ENCODE measurements at places on chromosomes 16 and 17.

GRCh38 chr17:77527836-77528505 is 387.2 kb downstream of the SEC14L1 start:
- no peak for DNase-seq
- H3K4me1 ChIP-seq: peaks cover 11% of the 10 kb centered on the region
- H3K27me3 ChIP-seq: peaks cover 42% of the 10 kb centered on the region
- no peak overlapping the region for H3K27ac ChIP-seq
- H3K36me3 ChIP-seq: no peaks in the 10 kb centered on the region

GRCh38 chr17:58086953-58087352 is 3.7 kb downstream of the DYNLL2 start:
- H3K4me3 ChIP-seq: no peak overlapping the region
- DNase-seq: peak; percentile 47
- no peaks in the 10 kb centered on the region for H3K27me3 ChIP-seq
- H3K36me3 ChIP-seq: peaks cover 53% of the 10 kb centered on the region
- no peak overlapping the region for H3K27ac ChIP-seq

DNA sequence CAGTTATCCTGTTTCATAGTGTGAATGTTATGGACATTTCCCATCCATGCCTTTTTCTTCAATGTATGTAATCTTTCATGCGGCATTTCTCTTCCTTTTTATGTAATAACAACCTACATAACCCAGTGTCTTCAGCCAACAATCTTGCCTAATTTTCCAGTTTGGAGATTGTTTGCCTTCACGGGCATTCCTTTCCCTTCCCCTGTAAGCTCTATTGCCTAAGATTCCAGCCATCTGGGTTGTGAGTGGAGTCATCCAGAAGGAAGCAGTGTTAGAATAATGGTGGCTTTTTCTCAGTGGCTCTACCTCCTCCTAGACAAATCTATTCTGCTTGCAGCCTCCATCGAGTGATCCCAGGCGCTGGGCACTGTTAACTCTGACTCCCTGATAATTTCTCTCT is 22.3 kb downstream of the SYCE1L start:
- H3K4me1 ChIP-seq: no peaks in the 10 kb centered on the region
- DNase-seq: no peak
- H3K36me3 ChIP-seq: no peaks in the 10 kb centered on the region
- H3K4me3 ChIP-seq: no peak overlapping the region
- peaks cover 5% of the 10 kb centered on the region for H3K27me3 ChIP-seq

- DNase-seq: no peak
- H3K36me3 ChIP-seq: peaks cover 13% of the 10 kb centered on the region
These were observed 33.5 kb downstream of the TMEM186 start for GRCh38 chr16:8763899-8764298.

DNA sequence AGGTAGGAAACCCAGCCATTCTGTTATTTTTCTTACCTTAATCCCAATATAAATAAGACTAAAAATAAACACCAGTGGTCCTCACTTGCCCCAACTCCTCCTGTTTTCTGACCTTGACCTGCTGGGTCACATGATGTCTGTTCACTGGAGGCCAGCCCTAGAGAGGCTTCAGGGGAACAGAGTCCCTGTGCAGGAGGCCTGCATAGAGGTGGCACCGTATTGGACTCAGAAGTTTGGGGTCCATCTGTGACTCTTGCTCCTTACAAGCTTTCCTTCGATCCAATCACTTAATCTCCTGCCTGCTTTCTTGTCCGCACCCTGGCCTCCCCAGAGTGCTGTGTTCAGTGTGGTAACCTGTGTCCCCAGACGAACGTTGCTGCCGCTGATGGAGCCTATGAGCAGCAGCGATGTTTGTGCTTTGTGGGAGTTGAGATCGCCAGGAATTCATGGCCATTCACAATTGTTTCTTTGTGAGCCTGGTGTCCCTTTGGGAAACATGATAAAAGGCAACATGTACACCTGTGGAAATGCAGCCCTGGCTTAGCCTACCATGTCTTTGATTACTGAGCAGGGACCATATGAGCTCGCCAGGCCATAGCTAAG is 4.7 kb downstream of the IGSF6 start:
- H3K4me3 ChIP-seq: no peak overlapping the region
- no peaks in the 10 kb centered on the region for H3K27me3 ChIP-seq
- peaks cover 38% of the 10 kb centered on the region for H3K4me1 ChIP-seq
- DNase-seq: no peak

GRCh38 chr17:2462481-2462880 is 49.2 kb downstream of the METTL16 start:
- H3K4me1 ChIP-seq: peaks cover 14% of the 10 kb centered on the region
- H3K27me3 ChIP-seq: no peaks in the 10 kb centered on the region
- no peak overlapping the region for H3K4me3 ChIP-seq
- peaks cover 19% of the 10 kb centered on the region for H3K36me3 ChIP-seq
- DNase-seq: peak; percentile 37
- H3K27ac ChIP-seq: no peak overlapping the region

DNA sequence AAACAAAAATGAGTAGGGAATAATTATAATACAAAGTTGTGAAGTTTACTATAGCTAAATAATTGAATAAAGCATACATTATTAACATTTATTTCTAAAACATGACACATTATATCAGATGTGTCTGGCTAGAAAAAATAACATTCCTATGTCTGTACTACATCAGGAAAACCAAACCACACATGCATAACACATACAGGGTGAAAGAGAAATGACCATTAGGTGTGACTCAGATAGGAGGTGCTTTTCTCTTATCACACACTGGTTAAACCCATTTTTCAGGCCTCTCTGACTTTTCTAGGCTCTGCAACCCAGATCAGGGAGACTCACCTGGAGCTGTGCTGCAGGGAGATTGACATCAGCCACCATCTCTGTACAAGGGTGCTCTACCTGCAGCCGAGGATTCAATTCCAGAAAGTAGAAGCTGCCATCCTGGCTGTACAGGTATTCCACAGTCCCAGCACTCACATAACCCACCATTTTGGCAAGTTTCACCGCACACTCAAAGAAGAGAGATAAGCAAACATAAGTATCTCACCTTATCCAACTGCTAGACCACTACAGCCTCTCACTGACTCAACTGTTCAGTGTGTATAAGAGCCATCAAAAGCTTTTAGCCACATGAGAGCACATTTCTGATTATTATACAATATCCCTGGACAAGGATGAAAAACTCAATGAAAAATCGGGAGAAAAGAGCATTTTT is 116.6 kb upstream of the C17orf78 start:
- H3K36me3 ChIP-seq: no peaks in the 10 kb centered on the region
- H3K4me3 ChIP-seq: no peak overlapping the region
- no peak for DNase-seq
- H3K4me1 ChIP-seq: no peaks in the 10 kb centered on the region

DNA sequence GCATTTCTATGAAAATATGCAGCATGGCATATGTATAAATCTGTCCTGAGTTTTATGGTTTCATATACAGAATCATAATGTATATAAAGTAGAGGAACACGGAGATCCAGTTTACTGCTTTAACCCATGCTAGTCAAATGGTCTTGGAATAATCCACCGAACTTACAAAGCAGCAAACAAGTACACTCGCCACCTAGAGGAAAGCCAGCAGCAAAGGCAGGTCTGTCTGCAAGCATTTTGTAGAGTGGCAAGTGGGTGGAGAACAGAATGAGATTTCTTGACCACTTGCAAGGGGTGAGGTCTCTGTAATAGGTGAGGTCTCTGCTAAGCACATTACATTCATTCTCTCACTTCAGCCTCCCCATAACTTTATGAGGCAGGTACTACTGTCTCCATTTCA is 308.3 kb downstream of the CA10 start:
- H3K4me3 ChIP-seq: no peak overlapping the region
- no peak for DNase-seq
- H3K36me3 ChIP-seq: no peaks in the 10 kb centered on the region

DNA sequence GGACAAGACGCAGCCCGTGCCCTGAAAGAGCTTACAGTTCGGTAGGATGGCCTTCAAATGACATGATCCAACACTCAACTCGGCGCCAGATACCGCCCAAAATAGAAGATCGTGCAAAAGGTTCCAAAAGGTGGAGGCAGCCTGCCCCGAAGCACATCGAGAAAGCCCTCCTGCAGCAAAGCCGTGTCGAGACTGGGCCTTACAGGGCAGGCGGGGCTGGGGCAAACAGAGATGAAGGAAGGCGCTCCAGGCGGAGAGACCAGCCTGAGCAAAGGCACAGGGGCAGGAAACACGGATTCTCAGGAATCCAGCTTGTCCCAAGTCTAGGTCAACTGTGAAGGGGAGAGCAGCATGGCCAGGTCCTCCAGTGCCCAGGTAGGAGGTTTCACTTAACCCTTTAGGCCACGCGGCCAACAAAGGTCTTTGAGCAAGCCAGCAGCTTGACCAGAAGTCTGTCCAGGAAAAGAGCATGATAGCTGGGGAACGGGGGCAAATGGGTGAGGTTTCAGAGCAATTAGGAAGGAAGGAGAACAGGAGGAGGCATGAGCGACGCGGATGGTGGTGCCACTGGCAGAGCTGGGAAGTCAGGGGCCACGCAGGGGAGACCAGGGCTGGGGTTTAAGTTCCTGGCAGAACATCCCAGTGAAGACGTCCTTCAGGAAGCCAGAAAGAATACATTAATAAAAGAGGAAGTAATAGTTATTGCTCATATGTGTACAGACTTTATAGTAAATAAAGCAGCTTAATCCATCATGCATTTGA is 21.2 kb upstream of the EIF1 start:
- peaks cover 28% of the 10 kb centered on the region for H3K4me1 ChIP-seq
- no peaks in the 10 kb centered on the region for H3K27me3 ChIP-seq
- H3K4me3 ChIP-seq: peak overlapping the region; percentile 53
- H3K27ac ChIP-seq: peak overlapping the region; percentile 91

- no peak for DNase-seq
- H3K4me1 ChIP-seq: no peaks in the 10 kb centered on the region
- H3K4me3 ChIP-seq: no peak overlapping the region
- H3K36me3 ChIP-seq: no peaks in the 10 kb centered on the region
- H3K27me3 ChIP-seq: no peaks in the 10 kb centered on the region
- no peak overlapping the region for H3K27ac ChIP-seq
These were observed 11.0 kb upstream of the CCR7 start for GRCh38 chr17:40576113-40576740.

- no peak overlapping the region for H3K4me3 ChIP-seq
- no peaks in the 10 kb centered on the region for H3K27me3 ChIP-seq
- DNase-seq: no peak
- no peaks in the 10 kb centered on the region for H3K36me3 ChIP-seq
These were observed 100.0 kb downstream of the PARN start for GRCh38 chr16:14530046-14530445.

DNA sequence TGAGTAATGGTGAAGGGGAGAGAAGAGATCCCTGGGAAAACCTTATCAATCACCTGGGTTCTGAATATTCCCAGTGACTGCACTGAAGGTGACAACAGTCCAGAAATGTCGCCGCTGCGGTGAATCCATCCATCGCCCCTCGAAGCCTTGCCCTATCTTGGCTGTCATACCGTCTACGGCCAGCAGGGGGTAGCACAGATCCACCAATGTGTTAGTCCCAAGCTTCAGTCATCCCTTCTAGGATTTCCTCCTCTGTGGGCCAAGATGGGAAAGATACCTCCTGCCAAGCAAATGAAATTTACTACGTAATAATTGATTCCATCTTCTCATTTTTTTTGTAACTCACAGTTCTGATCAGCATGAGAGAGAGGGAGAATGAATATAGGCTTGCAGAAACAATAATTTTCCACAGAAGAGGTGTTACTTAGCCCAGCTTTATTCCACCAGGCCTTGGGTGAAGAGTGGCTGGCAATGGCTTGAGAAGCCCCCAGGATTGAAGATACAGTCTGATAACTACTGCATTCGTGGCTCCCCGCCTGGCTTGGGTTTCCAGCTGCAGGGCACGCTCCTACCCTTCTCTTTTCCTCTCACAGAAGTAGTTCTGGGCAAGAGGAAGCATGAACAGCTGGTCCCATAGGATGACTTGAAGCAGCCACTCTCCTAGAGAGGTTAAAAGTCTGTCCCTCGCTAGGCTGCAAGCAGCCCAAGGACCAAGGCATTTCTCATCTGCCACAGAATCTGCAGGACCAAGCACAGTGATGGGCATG is 2.6 kb upstream of the FMNL1 start:
- no peak for DNase-seq
- H3K27ac ChIP-seq: no peak overlapping the region
- no peaks in the 10 kb centered on the region for H3K36me3 ChIP-seq

- H3K4me3 ChIP-seq: no peak overlapping the region
- no peak for DNase-seq
- no peaks in the 10 kb centered on the region for H3K27me3 ChIP-seq
- no peak overlapping the region for H3K27ac ChIP-seq
- H3K4me1 ChIP-seq: peaks cover 20% of the 10 kb centered on the region
These were observed 2.3 kb upstream of the IL4R start for GRCh38 chr16:27311448-27311830.

- H3K36me3 ChIP-seq: peaks cover 77% of the 10 kb centered on the region
- H3K27ac ChIP-seq: no peak overlapping the region
- H3K27me3 ChIP-seq: no peaks in the 10 kb centered on the region
- no peaks in the 10 kb centered on the region for H3K4me1 ChIP-seq
- no peak overlapping the region for H3K4me3 ChIP-seq
These were observed 29.6 kb downstream of the CLUAP1 start for GRCh38 chr16:3530371-3530914.

DNA sequence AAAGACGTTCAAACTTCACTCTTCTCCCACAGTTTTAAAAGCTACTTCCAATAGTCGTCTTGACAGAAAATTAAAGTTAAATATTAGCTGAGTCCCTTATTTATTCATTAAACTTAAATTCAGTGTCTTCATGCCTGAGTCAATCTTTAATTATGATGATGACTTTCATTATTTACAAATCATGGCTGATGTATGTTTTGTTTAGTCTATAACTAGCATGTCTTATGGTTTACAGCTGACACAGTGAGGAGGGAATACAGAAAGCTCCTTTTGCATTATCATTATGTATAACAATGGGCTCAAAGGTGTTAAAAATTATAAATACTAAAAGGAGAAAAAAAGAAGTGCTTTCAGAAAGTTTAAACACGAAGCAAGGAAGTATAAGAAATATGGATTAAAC is 1333.1 kb downstream of the CDH8 start:
- no peak overlapping the region for H3K27ac ChIP-seq
- H3K4me3 ChIP-seq: no peak overlapping the region
- H3K4me1 ChIP-seq: no peaks in the 10 kb centered on the region
- H3K36me3 ChIP-seq: no peaks in the 10 kb centered on the region
- no peaks in the 10 kb centered on the region for H3K27me3 ChIP-seq
- no peak for DNase-seq

- DNase-seq: no peak
- H3K4me3 ChIP-seq: no peak overlapping the region
These were observed 9.7 kb downstream of the ADGRG3 start for GRCh38 chr16:57677622-57678369.

DNA sequence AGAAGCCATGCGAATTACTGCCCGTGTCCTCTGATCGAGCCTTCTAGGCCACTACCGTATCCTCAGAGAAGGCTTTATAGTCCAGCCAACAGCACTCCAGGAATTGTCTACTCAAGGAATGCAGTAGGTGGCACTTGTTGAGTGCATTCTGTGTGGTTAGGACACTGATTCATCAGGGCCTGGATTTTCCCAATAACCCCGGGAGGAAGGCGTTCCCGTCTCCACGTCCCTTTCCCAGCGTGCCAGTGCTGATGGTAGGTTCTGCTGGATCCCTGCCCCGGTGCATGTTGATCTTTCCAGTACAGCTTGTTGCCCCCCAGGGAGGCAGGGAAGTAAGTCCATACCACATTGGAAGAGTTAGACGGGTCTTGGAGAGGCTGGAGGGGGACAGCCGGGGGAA is 122.2 kb downstream of the RPTOR start:
- no peak for DNase-seq
- no peaks in the 10 kb centered on the region for H3K36me3 ChIP-seq
- no peaks in the 10 kb centered on the region for H3K27me3 ChIP-seq
- no peak overlapping the region for H3K4me3 ChIP-seq

- no peak overlapping the region for H3K27ac ChIP-seq
- H3K36me3 ChIP-seq: peaks cover 96% of the 10 kb centered on the region
- no peak for DNase-seq
- no peaks in the 10 kb centered on the region for H3K27me3 ChIP-seq
These were observed 21.2 kb downstream of the UTP6 start for GRCh38 chr17:31880311-31880710.

All from esophagus muscularis mucosa (tissue), 4 donors.